ENCODE measurements at places on chromosomes 5 and 9. TPM values are rescaled to one million over a fixed set of nuclear protein-coding genes. Genes with fewer than 3 reads are reported as not detected.

The DMRT2 gene
- total RNA-seq, result 0.43 TPM

The ZNF169 gene
- 5.9 TPM for total RNA-seq

The SLC6A3 gene
- total RNA-seq, result 0.15 TPM

The CBY3 gene
- total RNA-seq, result 1.7 TPM

The TMEM252 gene
- not detected for total RNA-seq

The BARHL1 gene
- not detected for total RNA-seq

The ROR2 gene
- total RNA-seq, result 5.2 TPM

The MTX3 gene
- total RNA-seq, result 10.5 TPM

The FGD3 gene
- 14.0 TPM for total RNA-seq

The GABBR2 gene
- 1.00 TPM for total RNA-seq

The PCDHB11 gene
- 1.1 TPM for total RNA-seq

The EXOC3 gene
- 112 TPM for total RNA-seq

- no peak for DNase-seq
Observed at GRCh38 chr9:131856105-131856504, 116.2 kb upstream of the RAPGEF1 start.

DNA sequence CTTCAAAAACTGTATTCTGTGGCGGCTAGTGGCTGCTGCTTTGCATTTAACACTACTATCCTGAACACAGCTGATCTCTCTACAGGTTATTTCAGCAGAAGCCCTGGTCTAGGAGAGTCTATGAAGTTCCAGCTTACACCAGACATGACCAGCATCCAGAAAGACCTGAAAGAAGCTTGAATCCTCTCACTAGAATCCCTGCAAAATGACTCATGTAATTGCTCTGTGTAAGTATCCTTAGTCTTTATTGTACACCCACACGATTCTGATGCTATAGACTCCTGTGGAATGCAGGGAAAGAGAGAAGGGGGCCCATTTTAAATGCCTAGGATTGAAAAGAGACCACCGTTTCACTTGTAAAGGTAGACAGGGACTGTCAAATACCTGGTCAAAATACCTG, 859 bp upstream of the GRIA1 start:
- no peak for DNase-seq

DNA sequence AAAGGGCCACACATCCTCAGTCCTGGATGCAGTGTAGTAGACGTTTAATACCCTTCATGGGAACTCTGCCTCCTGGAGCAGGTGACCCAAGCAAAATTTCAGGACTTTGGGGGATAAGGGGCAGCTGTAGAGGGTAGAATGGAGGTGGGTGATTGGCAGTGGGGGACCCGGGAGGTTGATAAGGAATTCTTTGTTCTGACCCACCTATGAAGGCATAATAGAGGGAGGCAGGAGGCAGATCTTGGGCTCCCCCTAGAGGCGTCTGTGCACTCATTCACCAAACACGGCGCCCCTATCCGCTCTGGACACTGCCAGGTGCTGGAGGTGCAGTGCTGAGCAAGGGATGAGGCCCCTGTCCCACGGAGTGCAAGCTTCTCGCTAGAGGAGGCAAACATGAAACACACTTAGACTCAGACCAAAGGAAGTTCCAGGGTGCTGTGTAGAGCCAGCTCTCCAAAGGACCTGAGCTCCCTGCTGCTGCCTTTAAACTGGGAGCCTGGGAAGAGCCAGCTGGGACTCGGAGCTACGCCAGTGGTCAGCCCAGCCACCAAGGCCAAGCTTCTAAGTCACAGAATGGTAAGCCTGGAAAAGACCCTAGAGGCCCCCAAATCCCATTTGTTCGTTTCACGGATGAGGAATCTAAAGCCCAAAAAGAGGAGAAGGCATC, 7.7 kb downstream of the IL17B start:
- no peak for DNase-seq

- DNase-seq, result no peak
Observed at GRCh38 chr5:96863949-96864584, 12.2 kb upstream of the ERAP2 start.

- DNase-seq, result no peak
Observed at GRCh38 chr9:122265149-122265915, 650 bp downstream of the MRRF start.

- DNase-seq, result no peak
Observed at GRCh38 chr5:9209846-9210492, 335.9 kb downstream of the SEMA5A start.

DNA sequence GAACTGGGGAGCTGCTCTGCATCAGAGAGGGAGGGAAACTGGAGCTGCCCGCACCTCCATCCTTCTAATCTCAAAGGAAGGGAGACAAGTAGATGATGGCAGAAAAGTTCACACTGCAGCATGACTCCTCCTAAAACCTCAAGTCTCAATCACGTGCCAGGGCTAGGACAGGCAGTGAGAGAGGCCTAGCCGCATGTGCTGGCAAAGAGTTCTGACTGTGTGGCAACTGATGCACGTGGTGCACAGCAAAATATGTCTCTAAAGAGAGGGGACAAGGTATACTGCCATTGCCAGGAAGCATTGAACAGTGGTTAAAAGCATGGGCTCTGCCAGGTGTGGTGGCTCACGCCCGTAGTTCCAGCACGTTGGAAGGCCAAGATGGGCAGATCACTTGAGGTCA, 38.1 kb downstream of the FBXO10 start:
- DNase-seq, result no peak

DNA sequence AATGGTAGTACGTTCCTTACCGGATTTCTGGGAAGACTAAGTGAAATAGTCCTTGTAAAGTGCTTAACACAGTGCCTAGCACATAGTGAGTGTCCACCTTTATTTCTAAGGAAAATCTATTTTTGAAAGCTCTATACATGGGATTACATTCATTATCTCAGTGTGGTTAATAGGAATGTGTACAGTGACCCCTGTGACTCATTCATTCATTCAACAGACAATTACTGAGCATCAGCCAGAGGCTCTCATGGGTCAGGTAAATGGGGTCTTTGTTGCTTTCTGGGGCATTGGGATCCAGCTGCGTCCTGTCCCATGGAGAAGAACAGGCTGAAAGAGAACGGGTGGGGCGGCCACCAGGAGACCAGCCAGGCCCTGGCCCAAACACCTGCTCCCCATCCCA, 226.2 kb upstream of the TBC1D2 start:
- no peak for DNase-seq

- no peak for DNase-seq
Observed at GRCh38 chr5:61286446-61287132, 45.5 kb upstream of the ZSWIM6 start.

GRCh38 chr5:16271851-16272250, 92.3 kb upstream of the MARCHF11 start:
- no peak for DNase-seq

DNA sequence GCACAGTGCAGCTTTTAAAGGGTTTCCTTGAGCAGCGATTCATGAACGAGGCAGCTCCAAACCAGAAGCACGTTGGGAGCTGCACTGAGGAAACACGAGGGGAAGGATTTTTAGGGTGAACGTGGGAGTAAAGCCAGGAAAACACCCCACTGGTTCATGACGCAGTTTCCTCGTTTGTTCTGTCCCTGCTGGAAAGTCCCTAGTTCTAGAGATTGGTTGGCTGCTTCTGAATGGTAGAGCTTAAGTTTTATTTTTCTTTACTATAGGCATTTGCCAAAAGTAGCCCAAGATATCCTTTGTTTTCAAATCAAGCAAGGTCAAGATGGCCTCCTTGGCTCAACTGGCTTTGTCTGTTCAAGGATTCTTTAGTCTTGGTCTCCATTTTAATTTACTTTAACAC, 116.5 kb upstream of the CACNA1B start:
- DNase-seq, result no peak

DNA sequence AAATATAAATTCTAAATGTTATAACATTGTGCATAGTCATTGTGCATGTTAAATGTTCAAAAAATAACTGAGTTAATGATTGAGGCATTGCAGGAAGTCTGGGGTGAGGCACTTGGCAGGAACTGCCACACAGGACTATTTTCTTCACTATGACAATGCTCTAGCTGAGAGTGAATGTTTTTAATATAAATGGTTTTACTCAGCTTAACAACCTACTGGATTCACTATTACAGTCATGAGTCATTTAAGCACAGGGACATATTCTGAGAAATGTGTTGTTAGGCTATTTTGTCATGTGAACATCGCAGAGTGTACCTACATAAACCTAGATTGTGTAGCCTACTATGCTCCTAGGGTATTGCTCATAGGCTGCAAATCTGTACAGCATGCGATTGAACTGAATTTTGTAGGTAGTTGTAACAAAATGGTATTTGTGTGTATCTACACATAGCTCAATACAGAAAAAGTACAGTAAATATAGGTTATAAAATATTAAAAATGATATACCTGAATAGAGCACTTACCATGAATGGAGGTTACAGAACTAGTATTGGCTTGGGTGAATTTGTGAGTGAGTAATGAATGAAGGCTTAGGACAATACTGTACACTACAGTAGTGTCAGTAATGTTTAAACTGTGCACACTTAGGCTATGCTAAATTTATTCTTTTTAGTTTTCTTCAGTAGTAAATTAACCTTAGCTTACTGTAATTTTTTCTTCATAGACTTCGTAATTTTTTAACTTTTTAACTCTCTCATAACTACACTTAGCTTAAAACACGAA, 346.1 kb upstream of the PTGER4 start:
- DNase-seq, result no peak

DNA sequence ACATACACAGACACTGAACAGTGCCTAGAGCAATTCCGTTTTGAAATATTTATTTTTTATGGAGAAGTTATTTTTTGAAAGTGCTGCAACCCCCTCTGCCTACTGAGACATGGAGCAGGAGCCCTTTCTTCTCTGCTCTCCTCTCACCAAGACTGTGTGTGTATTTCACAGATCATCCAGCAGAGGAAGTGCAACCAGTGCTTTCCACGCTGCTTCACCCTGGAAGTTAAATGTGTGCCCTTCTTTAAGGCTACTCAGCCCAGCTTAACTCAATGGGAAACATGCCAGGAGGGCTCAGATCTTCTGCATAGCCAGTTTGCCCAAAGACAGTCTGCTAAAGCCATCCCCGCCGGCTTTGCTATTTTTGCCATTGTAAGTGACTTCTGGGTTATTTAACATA, 606.3 kb downstream of the TLE1 start:
- DNase-seq, result no peak

DNA sequence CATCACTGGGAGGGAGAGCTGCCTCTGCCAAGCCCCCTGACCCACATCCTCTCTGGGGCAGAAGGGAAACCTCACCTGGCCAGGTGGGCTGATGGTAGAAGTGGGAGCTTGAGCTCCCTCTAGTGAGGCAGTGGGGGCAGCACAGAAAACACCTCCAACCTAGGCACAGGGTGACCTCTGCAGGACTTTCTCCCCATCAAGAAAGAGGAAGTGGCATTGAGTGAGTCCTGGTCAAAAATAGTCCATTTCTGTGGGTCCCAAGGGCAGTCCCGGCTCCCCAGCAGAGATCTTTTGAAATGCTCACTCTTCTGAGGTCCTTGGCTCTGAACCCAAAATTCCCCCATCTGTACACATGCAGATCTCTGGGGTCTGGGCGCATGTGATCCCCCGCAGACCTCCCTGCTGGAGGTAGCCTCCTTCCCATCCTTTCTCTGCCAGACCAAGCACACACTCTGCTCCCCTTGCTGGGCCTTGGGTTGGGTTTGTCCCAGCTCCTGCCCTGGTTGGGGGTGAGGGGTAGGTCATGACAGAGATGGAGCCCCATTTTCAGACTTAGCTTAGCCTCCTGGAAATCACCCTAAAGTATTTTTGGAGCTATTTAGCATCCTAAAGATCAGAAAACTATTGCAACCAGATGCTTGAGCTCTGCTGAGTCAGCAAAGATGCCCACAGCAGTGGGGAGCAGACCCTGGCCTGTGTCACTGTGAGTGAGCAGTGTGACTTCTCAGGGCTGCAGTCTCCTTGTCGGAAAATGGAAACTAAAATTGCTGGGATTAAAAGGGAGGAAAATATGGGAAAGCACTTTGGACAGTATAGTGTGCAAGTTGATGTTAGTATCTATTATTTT, 41.6 kb upstream of the LCP2 start:
- peak; percentile 68 for DNase-seq

DNA sequence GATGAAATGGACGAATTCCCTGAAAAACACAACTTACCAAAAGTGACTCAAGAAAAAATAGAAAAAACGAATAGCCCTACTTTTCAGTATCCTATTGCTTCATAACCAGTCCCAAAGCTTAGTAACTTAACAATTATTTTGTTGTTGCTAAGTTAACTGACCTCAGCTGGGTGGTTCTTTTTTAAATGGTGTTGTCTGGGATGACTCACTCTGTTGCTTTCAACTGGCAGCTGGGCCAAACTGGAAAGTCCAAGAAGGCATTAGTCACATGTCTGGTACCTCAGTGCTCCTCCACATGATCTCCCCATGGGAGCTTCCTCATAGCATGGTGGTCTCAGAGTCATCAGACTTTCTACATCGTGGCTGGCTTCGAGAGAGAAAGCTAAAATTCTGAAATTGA, 47.8 kb upstream of the ADAMTS2 start:
- DNase-seq, result no peak

DNA sequence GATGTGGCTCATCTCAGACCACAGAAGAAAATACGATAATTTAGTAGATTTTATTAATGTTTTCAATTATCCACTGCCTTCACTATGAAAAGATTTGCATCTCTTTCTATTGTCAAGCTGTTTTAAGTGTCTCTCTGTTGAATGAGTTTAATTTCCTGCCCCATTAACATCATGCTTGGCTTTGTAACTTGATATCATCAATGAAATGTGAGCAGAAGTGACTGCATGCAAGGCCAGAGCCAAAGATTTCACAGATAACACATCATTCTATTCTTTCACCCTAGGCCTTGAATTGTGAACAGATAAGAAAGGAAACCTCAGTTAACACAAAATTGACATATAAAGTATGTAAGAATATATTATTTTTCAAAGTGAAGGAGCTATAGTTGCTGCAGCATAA, 986.4 kb upstream of the CDH18 start:
- no peak for DNase-seq

DNA sequence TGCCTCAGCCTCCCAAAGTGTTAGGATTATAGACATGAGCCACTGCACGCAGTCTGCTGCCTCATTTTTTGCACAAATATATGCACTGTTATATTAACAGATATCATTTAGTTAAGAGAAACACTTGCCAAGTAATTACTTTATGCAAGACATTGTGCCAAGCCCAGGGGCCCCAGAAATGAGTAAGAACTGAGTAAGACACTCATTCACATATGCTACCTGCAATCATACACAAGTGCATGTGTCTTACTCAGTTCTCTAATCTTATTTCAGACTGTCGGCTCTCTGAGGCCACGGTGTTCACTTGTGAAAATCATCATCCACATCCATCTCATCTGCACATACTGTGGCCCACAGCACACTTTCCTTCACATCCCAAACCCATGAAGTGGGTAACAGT, 16.0 kb downstream of the TRAF1 start:
- DNase-seq, result no peak

DNA sequence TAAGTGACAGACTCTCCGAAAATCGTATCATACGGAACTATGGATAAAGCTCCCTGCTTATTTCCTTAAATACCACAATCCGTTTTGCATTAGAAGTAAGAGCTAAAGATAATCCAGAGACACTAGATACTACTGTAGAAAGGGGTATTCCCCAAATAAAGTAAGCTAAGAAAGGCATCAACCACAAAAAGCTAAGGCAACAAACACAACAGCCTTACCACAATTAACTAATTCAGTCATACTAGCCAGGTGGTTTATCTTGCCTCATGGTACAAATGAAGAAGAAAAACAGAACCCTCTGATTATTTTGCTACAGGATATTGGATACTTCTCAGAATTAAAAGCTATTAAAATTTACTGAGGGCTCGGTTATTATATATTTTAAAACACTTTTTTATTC, 14.1 kb downstream of the ERP44 start:
- DNase-seq, result no peak
